ENCODE measurements at places on chromosomes 12 and 14. TPM values are rescaled to one million over a fixed set of nuclear protein-coding genes. Genes with fewer than 3 reads are reported as not detected.

DNA sequence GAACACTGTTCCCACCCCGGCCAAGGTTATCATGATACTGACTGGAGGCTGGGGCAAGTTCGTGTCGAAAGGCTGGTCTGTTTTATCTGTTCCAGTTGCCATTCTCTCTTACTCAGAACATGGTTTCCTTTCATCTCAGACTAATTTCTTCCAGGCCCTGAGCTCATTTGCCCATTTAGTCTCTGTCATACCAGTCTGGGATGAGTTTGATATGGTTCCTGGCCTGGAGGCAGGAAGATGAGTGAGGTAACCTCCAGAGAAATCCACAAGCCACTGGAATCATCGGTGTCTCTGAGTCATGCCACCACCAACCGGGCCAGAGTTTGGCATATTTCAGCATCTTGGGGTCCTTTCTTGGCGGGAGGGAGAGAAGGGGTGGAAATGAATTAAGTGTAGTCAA, 114.7 kb downstream of the NTF3 start:
- H3K4me1 ChIP-seq = no peaks in the 10 kb centered on the region
- H3K27ac ChIP-seq = no peak overlapping the region
- no peaks in the 10 kb centered on the region for H3K27me3 ChIP-seq

DNA sequence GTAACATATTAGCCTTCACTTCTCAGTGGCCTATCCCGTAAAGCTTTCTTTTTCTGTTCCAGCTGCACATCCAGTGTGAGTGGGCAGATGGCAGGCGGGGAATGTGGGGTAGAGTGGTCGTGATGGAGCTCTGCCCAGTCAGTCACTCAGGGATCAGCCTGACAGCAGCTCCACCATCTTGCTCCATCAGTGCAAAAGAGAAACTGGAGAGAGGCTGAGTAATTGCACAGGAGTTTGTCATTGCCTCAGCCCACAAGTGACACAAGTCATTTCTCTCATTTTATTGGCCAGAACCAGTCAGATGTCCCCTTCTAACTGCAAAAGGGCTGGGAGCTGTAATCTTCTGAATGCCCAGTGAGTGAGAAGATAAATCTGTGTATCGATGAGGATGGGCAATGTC, 66.5 kb downstream of the ATP23 start:
- no peak overlapping the region for H3K27ac ChIP-seq
- H3K27me3 ChIP-seq = no peaks in the 10 kb centered on the region
- DNase-seq = no peak
- H3K36me3 ChIP-seq = no peaks in the 10 kb centered on the region
- no peaks in the 10 kb centered on the region for H3K4me1 ChIP-seq

GRCh38 chr12:92297932-92298696, 152.5 kb upstream of the BTG1 start:
- peaks cover 20% of the 10 kb centered on the region for H3K4me1 ChIP-seq
- DNase-seq = no peak
- H3K4me3 ChIP-seq = no peak overlapping the region
- H3K27me3 ChIP-seq = no peaks in the 10 kb centered on the region
- H3K36me3 ChIP-seq = no peaks in the 10 kb centered on the region

DNA sequence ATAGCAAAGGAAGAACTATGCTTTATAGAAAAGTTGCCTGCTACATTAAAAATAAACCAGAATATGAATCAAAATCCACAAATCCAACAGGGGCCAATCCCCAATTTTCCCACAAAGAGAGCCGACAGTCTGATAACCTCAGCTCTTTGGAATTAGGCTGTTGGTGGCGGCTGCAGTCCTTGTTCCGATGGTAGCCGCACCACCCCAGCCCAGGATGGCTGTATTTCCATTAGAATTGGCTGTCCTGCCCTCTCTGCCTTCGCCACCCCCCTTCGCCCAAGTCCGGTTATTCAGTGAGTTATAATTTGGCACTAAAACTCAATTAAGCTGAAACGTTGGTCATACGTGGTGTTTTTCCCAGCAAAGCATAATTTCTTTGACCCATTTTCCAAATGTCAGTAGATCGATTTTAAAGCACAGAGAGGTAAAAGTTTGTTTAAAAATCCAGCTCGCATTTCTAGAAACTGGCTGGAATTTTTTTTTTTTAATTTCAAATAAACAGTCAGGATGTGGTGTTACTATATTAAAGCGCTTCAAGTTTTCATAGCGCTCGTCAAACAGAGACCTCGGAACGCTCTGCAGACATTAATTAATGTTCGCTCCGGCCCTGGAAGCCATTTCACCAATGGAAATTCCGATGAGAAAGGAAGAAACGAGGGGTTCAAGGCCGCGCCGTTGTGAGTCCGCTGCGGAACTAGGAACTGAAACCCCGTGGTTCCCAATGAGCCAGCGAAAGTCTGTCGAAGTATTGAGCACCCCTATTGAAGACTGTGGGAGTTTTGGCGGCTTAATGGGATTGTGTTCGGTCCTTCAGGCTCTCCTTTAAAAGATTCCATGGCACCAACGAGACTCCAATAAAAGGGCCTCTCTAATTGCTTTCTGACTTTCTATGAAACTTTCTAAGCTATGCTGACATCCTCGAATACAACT, 104.8 kb upstream of the DIO3 start:
- DNase-seq = no peak
- no peak overlapping the region for H3K27ac ChIP-seq
- peaks cover 17% of the 10 kb centered on the region for H3K4me1 ChIP-seq
- no peak overlapping the region for H3K4me3 ChIP-seq

DNA sequence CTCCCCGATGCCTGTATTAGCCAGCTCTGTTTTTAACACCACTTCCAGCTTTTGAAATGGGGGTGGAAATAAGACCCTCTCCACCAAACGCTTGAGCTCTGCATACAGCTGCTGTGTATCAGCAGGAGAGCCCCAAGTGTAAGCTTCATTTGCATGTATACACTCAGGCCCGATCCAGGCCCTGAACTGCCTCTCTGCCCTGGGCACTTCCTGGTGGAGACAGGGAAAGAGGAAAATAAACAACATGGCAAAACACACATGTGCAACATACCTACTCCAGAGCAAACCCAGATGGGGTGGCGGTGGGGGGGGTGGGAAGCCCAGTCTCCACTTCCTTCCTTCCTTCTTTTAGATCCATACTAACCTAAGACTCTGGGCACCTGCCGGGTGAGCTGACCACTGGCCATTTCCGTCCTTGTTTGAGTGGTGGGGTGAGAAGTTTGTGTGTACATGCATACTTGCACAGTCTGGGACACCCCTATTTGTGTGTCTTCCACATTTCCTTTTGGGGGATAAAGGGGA, 55.3 kb downstream of the RBM19 start:
- no peak overlapping the region for H3K4me3 ChIP-seq
- no peak overlapping the region for H3K27ac ChIP-seq
- no peaks in the 10 kb centered on the region for H3K27me3 ChIP-seq
- no peaks in the 10 kb centered on the region for H3K4me1 ChIP-seq
- peaks cover 71% of the 10 kb centered on the region for H3K36me3 ChIP-seq

GRCh38 chr12:132638541-132639408, 20.2 kb downstream of the P2RX2 start:
- H3K36me3 ChIP-seq = peaks cover 92% of the 10 kb centered on the region
- H3K27ac ChIP-seq = no peak overlapping the region
- H3K4me3 ChIP-seq = no peak overlapping the region
- no peaks in the 10 kb centered on the region for H3K4me1 ChIP-seq
- no peaks in the 10 kb centered on the region for H3K27me3 ChIP-seq

GRCh38 chr12:65952737-65953209, 128.5 kb downstream of the HMGA2 start:
- H3K4me3 ChIP-seq = no peak overlapping the region
- peaks cover 8% of the 10 kb centered on the region for H3K4me1 ChIP-seq
- H3K27me3 ChIP-seq = no peaks in the 10 kb centered on the region
- H3K36me3 ChIP-seq = no peaks in the 10 kb centered on the region
- H3K27ac ChIP-seq = no peak overlapping the region

DNA sequence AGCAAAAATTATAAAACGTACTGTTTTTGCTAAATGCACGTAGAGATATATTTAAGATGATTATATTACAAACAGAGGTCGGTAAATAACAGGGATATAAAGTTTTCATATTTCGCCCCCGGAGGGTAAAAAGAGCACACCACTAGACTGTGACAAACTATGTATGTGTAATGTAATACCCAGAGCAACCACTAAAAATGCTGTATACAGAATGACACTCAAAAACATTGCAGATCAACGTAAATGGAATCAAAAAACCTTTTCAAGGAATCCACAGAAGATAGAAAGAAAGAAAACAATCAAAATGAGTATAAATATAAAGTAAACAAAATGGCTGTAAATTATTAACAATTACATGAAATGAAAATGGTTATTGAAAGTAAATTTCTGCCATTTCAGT, 37.6 kb upstream of the PRB4 start:
- H3K36me3 ChIP-seq = no peaks in the 10 kb centered on the region
- no peak overlapping the region for H3K4me3 ChIP-seq
- no peaks in the 10 kb centered on the region for H3K4me1 ChIP-seq
- DNase-seq = no peak

DNA sequence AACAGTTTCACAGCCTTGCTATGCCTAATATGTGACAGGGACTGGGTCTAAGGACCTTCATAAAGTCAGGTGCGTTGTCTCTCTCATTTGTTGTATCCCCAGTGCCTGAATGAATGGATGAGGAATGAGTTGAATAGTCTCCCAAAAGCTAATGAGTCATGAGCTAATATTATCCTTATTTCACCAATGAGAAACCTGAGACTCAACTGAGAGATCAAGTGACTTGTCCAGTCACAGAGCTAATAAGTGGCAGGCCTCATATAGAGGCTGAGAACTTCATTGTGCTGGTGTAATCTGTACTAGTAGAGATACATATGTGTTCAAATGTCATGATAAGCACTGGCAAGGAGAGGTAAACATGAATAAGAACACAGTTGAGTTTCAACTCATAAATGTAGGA, 612.4 kb downstream of the NRXN3 start:
- no peaks in the 10 kb centered on the region for H3K27me3 ChIP-seq
- H3K36me3 ChIP-seq = no peaks in the 10 kb centered on the region
- no peak overlapping the region for H3K4me3 ChIP-seq
- no peak for DNase-seq

GRCh38 chr14:59961518-59962062, 41.6 kb downstream of the LRRC9 start:
- H3K27me3 ChIP-seq = no peaks in the 10 kb centered on the region
- no peak overlapping the region for H3K27ac ChIP-seq
- H3K4me1 ChIP-seq = no peaks in the 10 kb centered on the region
- H3K36me3 ChIP-seq = no peaks in the 10 kb centered on the region

DNA sequence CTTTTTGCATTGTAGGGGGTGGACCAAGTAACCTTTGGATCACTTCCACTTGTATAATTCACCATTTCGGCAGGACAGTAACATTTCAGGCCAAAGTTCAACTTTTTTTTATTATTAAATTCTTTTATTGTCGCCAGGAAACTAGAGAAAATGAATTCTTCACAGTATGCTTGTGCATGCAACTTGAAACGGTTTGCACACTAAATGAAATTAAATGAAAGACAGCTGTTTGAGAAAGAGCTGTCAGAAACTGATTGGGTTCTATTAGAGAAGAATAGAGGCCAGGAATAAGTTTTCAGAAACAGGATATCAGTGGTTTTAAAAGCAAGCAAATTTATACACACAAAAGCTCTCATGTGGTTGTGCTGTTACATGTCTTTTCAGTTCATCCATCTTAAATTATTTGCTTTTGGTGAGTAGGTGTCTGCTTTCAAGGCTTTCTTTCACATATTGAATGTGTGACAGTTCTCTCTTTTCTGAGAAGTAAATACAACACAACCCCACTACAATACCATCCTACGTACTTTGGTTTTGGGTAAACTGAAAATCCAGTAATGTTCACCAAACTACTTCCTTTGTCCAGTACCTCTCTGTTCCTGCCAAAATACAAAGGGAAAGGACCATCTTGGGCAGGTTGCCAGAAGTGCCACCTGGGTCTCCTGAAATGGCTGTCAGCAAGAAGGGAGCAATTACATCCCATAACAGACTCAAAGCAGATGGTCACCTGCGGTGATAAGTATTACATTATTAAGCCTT, 291.7 kb downstream of the RAD51B start:
- peaks cover 23% of the 10 kb centered on the region for H3K4me1 ChIP-seq
- H3K27me3 ChIP-seq = no peaks in the 10 kb centered on the region
- no peak overlapping the region for H3K27ac ChIP-seq
- H3K4me3 ChIP-seq = no peak overlapping the region
- no peak for DNase-seq
- H3K36me3 ChIP-seq = no peaks in the 10 kb centered on the region

GRCh38 chr12:13135371-13136178, 32.1 kb upstream of the GSG1 start:
- no peaks in the 10 kb centered on the region for H3K27me3 ChIP-seq
- peaks cover 14% of the 10 kb centered on the region for H3K4me1 ChIP-seq
- peak; percentile 92 for DNase-seq
- peak overlapping the region; percentile 19 for H3K4me3 ChIP-seq
- peak overlapping the region; percentile 73 for H3K27ac ChIP-seq

GRCh38 chr14:72737560-72737943, 156.3 kb downstream of the DPF3 start:
- no peaks in the 10 kb centered on the region for H3K36me3 ChIP-seq
- no peak overlapping the region for H3K4me3 ChIP-seq
- no peaks in the 10 kb centered on the region for H3K27me3 ChIP-seq
- H3K27ac ChIP-seq = no peak overlapping the region

- peak overlapping the region; percentile 64 for H3K27ac ChIP-seq
- no peak overlapping the region for H3K4me3 ChIP-seq
- H3K36me3 ChIP-seq = no peaks in the 10 kb centered on the region
- DNase-seq = no peak
- H3K4me1 ChIP-seq = peaks cover 51% of the 10 kb centered on the region
Observed at GRCh38 chr14:68518761-68519670, 273.9 kb downstream of the ZFP36L1 start.

DNA sequence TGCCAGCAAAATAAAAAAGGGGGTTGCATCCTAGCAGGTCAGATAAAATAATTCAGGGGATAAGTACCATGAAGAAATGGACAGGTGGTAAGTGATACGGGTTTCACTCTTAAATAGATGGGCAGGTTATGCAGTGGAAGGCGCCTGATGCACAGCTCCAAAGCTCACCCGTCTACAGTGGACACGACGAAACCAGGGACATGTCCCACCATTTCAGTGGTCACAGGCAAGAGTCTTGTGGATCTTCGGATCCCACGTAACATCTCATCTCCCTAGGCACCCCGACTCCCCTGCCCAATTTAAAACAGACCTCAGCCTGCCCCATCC, 60.5 kb downstream of the DDX51 start:
- DNase-seq = no peak
- H3K27me3 ChIP-seq = no peaks in the 10 kb centered on the region
- no peak overlapping the region for H3K27ac ChIP-seq
- H3K4me1 ChIP-seq = peaks cover 14% of the 10 kb centered on the region
- H3K36me3 ChIP-seq = peaks cover 25% of the 10 kb centered on the region

DNA sequence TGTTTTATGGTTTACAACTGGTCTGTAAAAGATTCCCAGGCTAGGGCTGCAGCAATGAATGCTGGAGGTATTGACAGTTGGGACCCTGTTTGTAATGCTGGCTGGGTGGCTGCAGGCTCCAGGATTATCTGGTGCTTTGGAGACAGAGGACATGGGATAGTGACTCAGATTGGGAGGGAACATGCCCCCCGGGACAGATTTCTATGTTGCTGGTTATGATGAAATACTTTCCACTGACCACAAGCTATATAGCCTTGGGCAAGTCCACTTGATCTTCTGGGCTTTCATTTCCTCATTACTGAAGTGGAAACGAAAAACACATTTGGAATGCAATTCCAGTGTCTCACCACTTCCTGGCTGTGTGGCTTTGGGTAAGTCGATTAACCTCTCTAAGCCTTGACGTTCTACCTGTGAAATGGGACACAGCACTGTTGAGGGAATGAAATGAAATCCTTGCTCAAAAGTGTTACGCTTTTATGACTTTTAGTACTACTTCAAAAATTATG, 6.3 kb upstream of the TPCN1 start:
- no peaks in the 10 kb centered on the region for H3K27me3 ChIP-seq
- no peaks in the 10 kb centered on the region for H3K36me3 ChIP-seq
- H3K4me3 ChIP-seq = no peak overlapping the region
- H3K27ac ChIP-seq = peak overlapping the region; percentile 56

TSHR gene
- total RNA-seq = not detected

E2F7 gene
- 1.0 TPM for total RNA-seq

RPGRIP1 gene
- 1.1 TPM for total RNA-seq

MYF6 gene
- not detected for total RNA-seq

LRTM2 gene
- not detected for total RNA-seq

Measured in lower lobe of right lung (tissue), 2 donors.